ENCODE measurements at places on chromosomes 6 and 20.

DNA sequence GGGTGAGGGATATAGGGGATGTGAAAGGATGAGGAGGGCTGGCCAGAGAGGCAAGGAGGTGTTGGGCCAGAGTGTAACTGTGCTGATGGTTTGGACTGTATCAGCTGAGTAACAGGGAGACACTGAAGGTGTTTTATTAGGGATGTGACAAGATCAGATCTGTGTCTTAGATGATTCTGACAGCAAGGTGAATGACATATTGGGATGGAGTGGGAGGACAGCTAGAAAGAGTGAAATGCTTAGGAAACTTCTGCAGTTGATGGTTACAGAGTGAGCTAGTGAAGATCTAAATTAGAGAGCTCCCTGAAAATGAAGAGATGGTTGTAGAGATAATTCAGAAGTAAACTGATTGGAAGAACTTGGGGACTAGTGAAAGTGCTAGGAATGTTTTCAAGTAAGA, 47.2 kb upstream of the ELOVL5 start:
- DNase-seq = no peak

- DNase-seq = peak; percentile 56
Observed at GRCh38 chr6:44223319-44224028, at the start of gene SLC29A1. Gene SLC29A1, plus strand, starts transcription at chr6:44223595. Its CDS starts 3,719 bp downstream, at chr6:44227314.

GRCh38 chr6:133083248-133083967, 157.7 kb upstream of the EYA4 start:
- DNase-seq = no peak

DNA sequence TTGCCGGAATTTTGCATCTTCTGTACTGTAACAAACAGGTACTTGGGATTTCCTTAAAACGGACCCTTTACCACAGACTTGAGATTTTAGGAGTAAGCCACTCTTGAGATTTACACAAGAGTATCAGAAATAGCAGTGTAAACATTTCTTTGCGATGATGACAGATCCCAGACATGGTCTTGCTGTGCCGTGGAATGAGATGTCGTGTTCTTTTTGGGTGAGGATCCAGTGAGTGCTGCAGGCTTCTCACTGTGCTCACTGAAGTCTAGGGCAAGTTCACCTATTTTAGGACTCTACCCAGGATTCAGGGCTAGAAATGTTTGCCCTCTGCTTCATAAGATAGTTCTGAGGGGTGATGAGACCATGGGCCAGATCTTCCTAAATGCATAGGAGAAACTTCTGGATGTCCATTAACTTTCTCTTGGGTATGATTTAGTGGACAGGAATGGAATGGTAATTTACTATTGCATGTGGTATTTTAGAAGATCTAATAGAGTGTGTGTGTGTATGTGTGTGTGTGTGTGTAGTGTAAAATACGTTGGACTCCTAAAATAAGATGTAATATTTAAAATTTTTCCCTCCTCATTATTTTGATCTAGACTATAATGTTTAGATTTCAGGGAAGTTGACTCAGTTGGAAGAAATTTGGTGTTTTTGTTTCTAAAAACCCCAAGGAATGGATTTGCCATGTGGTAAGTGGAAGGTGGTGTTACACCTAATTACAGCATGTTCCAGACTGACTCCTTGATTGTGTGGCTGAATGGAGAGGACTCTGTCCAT, 8.5 kb downstream of the LRRC1 start:
- DNase-seq = no peak

GRCh38 chr6:28245206-28245941, 6.7 kb downstream of the ZKSCAN4 start:
- no peak for DNase-seq

DNA sequence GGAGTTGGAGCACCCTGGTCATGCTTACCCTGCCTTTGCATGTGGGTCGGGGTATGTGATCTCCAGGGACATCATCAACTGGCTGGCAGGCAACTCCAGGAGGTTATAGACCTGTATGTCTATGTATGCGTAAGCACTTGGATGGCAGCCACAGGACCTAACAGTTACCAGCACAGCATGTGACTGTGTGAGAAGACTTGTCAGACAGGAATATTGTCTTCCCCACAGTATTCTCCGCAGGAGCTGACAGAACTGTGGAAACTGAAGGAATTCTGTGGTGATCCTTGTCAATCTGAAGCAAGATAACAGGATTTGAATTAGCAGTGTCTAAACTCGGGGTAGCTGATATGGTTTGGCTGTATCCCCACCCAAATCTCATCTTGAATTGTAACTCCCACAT, 59.2 kb downstream of the TMEM244 start:
- DNase-seq = no peak

GRCh38 chr6:113359155-113360140, 497.7 kb upstream of the MARCKS start:
- DNase-seq = no peak

DNA sequence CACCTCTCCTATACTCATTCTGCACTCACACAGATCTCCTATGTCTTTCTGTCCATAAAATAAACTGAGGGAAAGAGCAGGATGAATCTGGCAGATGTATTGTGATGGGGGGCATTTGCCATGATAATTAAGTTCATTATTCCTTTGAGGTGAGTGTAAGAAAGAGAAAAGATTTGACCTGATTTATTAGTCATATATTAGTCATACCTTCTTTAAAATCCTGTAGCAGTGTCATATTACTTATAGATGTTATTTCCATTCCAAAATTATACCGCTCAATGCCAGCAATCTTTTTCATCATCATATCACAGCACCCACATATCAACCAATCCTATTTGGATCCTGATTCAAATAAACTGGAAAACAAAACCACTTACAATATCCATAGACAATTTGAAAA, 733.3 kb upstream of the SLC35B3 start:
- no peak for DNase-seq

GRCh38 chr20:32966881-32967781, 37.1 kb downstream of the SUN5 start:
- no peak for DNase-seq

- DNase-seq = no peak
Observed at GRCh38 chr20:42097741-42098140, 479.6 kb upstream of the CHD6 start.

GRCh38 chr6:34940030-34940434, 51.0 kb downstream of the ANKS1A start:
- DNase-seq = no peak

- no peak for DNase-seq
Observed at GRCh38 chr6:84597238-84597875, 167.0 kb downstream of the TBX18 start.

GRCh38 chr6:90695316-90695715, 108.4 kb upstream of the MAP3K7 start:
- DNase-seq = no peak

GRCh38 chr20:57312138-57312537, 17.5 kb upstream of the SPO11 start:
- no peak for DNase-seq

GRCh38 chr6:40631744-40632143, 44.6 kb upstream of the LRFN2 start:
- no peak for DNase-seq

- DNase-seq = no peak
Observed at GRCh38 chr20:1657556-1658334, at the start of gene SIRPG. Gene SIRPG, minus strand, starts transcription at chr20:1657779. Its CDS starts 65 bp downstream, at chr20:1657714.

DNA sequence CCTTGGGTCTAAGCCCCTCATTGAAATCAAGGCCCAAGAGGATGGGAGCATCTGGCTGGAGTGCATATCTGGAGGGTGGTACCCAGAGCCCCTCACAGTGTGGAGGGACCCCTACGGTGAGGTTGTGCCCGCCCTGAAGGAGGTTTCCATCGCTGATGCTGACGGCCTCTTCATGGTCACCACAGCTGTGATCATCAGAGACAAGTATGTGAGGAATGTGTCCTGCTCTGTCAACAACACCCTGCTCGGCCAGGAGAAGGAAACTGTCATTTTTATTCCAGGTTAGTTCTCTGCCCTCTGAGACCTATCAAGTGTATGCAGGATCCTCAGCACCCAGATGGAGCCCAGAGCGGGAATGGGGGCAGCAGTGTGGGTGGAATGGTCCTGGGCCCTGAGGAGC, 5.1 kb downstream of the BTN2A2 start:
- no peak for DNase-seq

DNA sequence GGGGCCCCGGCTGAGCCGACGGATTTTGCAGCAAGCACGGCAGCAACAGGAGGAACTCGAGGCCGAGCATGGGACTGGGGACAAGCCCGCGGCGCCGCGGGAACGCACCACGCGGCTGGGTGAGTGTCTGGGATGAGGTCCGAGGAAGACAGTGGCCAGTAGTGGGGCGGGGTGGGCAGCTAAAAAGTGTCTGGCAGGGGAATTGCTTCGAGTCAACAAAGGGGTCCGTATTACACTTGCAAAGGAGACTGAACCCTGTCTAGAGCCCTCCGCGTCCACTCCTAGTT, 356 bp downstream of the BYSL start:
- peak; percentile 38 for DNase-seq

- DNase-seq = no peak
Observed at GRCh38 chr20:31572042-31572700, 32.9 kb upstream of the ID1 start.

- DNase-seq = peak; percentile 95
Observed at GRCh38 chr6:150293423-150294173, 75.2 kb upstream of the IYD start.

DNA sequence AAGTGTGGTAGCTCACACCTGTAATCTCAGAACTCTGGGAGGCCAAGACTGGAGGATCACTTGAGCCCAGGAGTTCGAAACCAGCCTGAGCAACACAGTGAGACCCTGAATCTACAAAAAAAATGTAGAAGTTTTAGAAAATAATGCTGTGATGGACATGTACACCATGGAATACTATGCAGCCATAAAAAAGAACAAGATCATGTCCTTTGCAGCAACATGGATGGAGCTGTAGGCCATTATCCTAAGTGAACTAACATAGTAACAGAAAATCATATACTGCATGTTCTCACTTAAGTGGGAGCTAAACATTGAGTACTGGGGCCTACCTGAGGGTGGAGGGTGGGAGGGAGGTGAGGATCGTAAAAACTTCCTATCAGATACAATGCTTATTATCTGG, 110.8 kb downstream of the PRND start:
- no peak for DNase-seq

GRCh38 chr20:54115172-54115854, 44.9 kb upstream of the BCAS1 start:
- no peak for DNase-seq

DNA sequence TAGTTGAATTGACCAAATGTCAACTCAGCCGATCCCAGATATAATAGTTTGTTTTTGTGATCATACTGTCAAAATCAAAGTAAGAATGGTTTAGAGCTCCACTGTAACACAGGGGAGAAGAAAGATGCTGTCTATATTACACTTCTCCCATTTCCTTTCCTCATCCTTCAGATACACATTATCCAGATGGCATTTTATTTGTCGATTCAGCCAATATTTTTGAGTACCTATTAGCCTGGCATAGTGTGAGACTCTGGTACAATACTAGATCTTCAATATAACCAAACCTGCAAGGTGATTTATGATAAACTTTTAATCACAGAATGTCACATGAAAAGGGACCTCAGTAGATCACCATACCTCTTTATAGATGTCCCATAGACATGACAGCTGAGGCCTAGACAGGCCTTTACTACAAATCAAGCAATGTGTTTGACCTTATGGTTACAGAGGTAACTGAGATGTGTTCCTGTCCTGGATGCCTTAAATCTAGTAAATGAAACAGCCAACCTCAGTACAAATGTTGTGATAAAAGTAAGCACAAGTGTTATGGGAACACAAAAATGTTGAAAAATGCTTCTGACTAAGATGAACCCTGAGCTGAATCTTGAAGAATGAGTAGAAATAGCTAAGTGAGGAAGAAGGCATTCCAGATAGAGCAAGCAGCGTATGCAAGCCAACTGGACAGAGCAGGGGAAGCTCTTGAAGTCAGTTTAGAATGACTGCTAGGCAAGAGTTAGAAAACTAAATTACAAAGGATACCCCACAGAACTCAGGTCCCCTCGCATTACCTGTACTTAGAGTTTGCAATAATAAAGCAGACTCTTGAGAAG, 1.9 kb downstream of the FBXO9 start:
- DNase-seq = no peak

GRCh38 chr6:12279322-12280091, 10.7 kb upstream of the EDN1 start:
- peak; percentile 59 for DNase-seq

- no peak for DNase-seq
Observed at GRCh38 chr6:92690997-92691599, 728.3 kb downstream of the EPHA7 start.

DNA sequence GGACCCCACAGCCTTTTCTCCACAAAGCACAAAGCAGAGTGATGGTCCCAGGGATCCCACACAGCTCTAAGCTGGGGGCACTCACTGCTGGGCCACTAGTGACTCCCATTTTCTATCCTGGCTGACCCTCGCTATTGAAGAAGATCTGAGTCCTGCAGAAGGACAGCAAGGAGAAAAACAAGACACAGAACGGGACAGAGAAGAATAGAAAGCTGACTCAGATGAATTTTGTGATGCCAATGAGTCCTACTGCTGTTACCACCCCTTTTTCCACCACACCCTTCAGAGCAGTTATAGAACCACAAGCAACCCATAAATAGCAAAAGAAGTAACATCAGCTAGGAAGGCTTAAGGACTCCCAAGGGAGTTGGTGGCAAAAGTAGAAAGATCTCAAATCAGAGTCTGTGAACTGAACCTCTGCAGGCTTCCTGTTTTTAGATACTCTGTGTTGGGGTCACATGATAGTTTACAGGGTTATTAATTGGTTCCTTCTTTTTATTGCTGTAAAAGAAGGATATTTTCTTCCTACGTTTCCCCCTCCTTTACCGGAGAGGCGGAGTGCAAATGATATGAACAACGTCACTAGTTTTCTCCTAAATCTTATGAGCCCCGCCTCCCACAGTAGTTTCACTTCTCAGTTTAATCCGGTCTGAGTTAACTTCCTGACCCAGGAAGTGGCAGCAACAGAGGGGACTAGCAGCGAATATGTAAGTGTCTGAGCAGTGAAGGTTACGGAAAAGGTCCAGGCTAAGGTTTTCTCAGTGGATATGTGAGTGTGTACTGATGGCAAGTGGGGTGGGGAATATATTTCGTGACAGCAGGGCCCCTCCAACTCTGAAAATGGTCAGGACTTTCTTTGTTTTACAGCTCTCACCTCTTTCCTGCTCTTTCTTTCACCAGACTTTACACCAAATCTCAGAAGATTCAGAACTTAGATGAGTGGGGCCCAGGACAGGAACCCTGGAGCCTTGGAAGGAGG, at the start of gene TRIM38:
Gene TRIM38, plus strand, starts transcription at position 654 of the 979 bp plus-strand sequence. CDS start 3,721 bp downstream, outside the sequence.
- peak; percentile 98 for DNase-seq

GRCh38 chr6:4608361-4609115, 167.7 kb upstream of the CDYL start:
- no peak for DNase-seq

GRCh38 chr6:42250274-42250931, 32.7 kb upstream of the MRPS10 start:
- DNase-seq = no peak

- no peak for DNase-seq
Observed at GRCh38 chr6:132495604-132496079, 17.3 kb downstream of the STX7 start.

DNA sequence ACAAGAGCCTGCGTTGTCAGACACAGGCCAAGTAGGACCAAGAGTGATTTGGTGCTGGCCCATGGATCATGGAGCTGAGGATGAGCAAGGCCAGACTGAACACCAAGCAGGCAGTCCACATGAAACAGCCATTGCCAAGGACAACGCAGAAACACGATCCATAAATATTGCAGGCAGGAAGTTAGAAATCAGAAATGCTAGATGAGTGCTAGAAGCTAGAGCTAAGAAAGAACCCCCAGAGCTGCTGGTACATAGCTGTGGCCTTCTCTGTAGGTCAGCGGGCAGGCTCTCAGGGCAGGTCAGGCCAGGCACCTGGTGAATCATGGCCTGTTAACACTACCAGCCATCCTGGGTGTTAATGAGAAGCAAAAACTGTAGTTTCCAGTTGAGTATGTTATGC, 119.7 kb downstream of the ALDH8A1 start:
- no peak for DNase-seq

- DNase-seq = no peak
Observed at GRCh38 chr20:4548552-4548951, 173.2 kb upstream of the PRND start.

Measured in inflammatory macrophage treated with lipopolysaccharide for 1 hour (primary cell).